ENCODE measurements at places on chromosomes 3 and 15.

DNA sequence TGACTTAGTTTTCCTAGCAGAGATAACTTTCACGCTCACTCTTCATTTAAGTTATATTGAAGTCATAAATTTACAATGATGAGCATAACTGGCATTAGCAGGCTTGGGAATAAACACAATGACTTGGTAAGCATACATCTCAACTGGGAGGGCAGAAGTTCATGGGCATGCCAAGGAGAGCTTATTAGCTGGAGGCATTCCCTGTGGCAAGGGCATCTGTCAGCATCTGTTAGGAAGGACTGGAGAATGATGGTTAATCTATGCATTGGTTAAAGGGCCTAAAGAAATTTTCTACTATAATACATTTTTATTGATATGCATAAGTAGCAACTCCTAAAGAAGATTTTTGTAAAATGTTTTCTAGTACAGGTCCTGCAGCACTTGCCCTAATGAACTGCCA, 52.4 kb downstream of the NEK11 start:
- DNase-seq = no peak

DNA sequence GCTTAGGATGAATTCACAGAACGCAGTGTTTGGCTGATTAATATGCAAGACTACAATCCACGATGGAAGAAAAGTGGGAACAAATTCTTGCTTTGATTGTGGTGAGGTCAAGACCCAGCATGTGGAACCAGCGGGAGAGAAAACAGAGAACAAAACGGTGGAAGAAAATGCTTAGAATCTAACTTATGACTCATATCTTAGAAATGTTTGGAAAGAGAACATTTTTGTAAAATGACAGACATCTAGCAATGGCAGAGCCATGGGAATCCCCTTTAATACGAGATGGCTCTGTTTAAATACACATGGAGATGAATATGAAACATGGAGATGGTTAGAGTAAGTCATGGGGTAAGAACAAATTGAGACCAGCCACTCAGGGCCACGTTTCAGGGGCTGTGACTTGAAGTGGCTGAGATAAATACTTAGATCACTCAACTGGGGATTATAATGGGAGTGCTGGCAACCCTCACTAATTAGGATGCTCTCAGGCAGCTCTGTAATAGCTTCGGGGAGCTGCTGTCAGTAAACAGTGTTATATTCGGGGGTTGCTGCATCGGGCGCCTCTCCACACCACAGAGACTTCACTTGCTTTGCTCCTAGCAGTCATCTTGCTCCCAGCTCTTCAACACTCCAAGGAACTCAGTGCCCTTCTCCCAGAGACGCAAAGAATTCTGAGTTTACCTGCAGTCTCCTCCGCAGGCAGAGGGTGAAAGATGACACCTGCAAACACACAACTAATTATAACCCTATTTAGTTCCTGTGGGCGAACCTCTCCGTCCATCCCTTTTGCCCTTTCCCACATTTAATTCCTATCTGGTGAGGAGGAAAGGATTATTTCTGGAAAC, 68.0 kb upstream of the ONECUT1 start:
- no peak for DNase-seq

GRCh38 chr3:153503873-153504272, 341.8 kb downstream of the RAP2B start:
- DNase-seq = no peak

DNA sequence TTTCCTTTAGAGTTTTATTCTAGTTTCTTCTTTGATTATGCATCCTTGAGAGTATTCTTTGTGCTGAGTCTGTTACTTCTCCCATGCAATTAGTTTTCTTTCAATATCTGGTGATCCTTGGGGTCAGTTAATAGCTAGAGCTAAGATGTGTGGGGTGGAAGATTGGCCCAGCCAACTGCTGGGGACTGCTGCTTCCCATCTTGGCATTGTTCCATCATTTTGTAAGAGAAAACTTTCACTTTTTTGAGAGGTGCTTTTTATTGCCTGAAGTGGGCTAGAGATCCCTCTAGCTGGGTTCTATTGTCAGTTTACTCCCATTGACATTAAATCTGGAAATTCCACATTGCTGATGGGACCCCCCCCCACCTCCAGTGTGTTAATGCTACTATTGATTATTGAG, 15.4 kb downstream of the BCL2L10 start:
- no peak for DNase-seq

GRCh38 chr15:73857193-73857920, 16.0 kb upstream of the TBC1D21 start:
- DNase-seq = no peak

DNA sequence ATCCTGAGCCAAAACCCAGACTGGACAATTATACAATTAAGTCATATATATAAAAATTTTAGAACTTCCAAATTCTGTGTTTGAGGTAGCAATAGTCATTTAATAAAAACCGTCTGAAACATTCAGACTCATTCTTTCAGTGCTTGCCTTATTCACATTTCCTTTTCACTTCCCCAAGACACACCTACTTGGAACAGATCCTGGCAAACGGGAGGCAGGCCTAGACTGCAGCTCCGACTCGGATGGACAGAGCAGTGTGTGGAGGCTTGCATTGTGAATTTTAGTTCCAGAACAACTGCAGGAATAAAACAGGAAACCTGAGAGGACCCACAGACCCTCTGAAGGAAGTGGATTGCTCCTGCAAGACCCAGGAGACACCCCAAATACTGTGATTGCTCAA, 341.4 kb downstream of the CNTN3 start:
- no peak for DNase-seq

DNA sequence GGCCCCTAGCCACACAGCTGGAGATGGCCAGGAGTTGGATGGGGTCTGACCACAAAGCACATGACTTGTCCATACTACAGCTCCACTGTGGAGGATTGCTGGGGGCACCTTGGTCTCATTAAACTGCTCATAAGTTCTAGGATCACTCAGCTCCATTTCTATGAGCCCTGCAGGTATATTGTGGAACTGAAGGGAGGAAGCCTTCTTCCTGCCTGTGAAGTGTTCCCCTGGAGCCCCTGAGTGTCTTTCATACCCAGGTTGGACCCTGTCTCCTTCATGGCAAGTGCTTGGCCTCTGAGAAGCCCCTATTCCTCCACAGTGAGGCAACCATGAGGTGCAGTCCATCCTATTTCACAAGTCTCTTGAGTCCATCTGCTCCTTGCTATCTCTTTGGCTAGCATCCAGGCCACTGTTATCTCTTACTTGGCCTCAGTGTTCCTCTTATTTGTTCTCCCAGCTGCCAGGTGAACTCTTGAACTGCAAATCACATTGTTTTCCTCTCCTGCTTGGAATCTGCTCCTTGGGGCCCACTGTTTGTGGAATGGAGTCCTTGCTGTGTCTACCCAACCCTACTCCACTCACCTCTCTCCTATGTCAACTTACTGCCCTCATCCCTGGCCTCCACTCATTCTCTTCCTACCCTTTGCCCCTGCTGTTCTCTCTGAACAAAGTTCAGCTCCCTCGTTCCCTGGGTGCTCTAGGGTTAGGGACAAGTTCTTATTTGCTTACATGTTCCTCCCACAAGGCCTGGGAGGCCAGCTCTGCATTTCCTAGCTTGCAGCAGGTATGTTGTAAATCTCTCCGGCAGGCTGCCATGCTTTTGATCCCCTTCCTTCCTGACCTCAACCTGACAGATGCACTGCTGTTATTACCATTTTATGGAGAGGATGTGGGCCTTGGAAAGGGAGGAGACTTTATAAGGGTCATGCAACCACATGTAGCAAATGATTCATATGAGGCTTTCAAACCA, 1.2 kb downstream of the ACOX2 start:
- no peak for DNase-seq

DNA sequence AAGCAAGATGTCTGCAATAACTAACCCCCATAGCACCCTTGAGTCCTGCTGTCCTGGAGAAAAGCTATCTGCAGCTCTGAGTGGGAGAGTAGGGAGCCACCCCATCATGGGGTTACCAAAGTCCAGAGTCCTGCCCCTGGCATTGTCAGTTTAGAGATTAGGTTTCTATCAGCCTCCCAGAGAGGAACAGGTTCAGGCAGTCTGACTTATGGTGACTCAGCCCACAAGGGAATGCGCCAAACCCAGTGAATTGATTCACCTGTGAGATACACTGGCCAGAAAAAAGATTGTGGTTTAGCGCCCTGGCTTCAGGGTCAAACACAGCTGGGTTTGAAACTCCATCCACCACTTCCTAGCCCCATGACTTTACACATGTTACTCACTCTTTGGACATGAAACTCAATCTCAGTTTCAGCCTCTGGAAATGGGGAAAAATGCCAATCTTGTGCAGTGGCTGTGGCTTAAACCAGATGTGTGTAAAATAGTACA, 263.6 kb upstream of the HES1 start:
- no peak for DNase-seq

DNA sequence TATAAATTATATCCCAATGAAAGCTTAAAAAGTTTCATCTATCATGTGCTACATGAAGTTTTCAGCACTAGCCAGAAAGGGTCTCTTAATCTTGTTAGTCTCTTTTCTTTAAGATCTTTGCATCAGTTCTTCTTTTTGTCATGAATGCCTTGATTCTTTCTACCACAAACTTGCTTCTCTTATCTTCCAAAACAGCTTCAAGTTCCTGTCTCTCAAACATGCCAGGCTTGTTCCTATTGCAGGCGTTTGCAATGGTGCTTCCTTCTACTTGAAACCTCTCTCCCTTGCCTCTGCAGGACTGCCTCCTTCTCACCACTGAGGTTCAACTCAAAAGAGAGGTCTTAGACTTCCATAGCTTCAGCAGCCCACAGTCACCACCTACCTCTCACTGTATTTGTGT, 104.3 kb upstream of the FRMD4B start:
- DNase-seq = no peak

- DNase-seq = no peak
Measured at GRCh38 chr3:146892041-146892440, 286.9 kb upstream of the PLSCR5 start.

- no peak for DNase-seq
Measured at GRCh38 chr3:12302564-12302963, 13.7 kb downstream of the PPARG start.

DNA sequence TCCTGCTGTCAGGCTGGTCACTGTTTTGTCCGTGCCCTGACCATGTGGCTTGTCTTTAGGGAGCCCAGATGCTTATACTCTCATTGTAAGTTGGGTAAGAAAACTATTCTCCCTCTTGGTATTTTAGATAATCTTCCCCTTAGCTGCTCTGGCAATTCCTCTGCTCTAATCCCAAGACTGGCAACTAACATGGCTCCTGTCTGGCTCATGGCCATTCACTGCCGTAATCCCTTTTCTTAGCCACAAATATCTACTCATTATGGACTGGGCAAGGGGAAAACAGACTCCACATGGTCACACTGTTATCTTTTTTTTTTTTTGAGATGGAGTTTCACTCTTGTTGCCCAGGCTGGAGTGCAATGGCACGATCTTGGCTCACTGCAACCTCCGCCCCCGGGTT, 38.8 kb downstream of the TYRO3 start:
- no peak for DNase-seq

DNA sequence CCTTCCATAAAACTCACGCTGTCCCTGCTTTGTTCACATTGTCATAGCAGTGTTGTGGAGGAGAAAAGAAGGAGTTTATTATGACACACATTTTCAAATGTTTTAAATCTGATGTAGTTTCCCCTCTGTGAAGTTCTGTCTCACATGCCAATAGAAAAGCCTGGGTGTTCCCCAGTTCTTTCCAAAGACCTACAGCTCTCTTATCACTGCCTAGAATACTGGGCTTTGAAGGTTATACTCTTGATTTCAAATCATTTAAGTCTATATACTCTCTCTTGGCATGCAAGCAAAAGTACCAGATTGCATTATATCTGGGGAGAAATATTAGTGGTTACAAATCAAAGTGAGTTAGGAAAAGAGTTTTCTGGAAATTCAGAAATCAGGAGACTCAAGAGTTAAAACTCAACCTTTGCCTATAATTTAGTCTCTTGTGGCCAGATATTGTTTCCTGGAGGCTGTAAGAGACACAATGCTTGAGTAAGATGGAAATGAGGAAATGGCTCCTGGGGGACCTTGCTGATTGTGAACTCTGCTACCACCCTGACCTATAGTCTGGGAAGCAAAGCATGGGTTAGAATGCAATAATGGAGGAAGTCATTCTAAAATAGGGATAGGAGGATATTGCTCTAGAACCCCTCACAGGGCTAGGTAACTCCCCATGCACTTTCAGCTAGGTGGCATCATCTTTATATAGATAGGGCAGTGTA, 182.8 kb downstream of the KCNAB1 start:
- DNase-seq = no peak

GRCh38 chr3:161026612-161027510, 78.3 kb downstream of the B3GALNT1 start:
- no peak for DNase-seq

- DNase-seq = no peak
Measured at GRCh38 chr3:155423526-155424322, 130.2 kb upstream of the STRIT1 start.

- no peak for DNase-seq
Measured at GRCh38 chr3:107975529-107976201, 115.2 kb downstream of the CD47 start.

DNA sequence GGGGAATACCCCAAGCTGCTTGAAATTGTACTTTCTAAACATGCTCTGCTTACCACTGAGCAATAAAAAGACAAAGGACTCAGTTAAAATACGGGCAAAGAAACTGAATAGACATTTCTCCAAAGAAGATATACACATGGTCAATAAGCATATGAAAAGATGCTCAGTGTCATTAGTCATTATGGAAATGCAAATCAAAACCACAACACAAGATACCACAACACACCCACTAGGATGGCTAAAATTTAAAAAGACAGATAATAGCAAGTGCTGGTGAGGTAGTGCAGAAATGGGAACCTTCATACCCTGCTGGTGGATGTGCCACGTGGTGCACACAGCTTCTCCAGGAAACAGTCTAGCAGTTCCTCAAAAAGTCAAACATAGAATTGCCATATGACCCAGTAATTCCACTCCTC, 21.3 kb downstream of the LRIG1 start:
- no peak for DNase-seq

- no peak for DNase-seq
Measured at GRCh38 chr15:67164811-67165253, 89.6 kb downstream of the AAGAB start.

- DNase-seq = no peak
Measured at GRCh38 chr3:27560484-27561056, 76.4 kb upstream of the SLC4A7 start.

- no peak for DNase-seq
Measured at GRCh38 chr3:88657459-88657858, 450.0 kb upstream of the EPHA3 start.

DNA sequence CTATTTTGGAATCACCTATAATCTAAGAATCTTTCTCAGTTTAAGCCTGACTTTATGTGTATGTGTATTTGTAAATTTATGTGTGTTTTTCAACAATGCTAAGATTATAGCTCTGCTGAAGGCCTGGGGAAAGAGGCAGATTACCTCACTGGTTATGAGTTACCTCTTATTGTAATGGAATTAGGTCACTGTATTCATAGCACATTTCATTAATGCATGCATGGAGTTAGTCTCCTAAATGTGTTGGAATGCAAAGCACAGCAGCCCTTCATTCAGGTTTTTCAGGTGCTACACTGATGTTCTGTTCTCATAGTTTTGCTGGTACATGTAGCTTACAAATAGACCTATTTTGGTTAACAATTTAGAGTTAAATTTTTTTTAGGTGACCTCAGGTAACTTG, 9.5 kb downstream of the GPR87 start:
- no peak for DNase-seq

- DNase-seq = no peak
Measured at GRCh38 chr15:48880070-48880634, 2.2 kb downstream of the EID1 start.
